ENCODE measurements at places on chromosomes 1 and 21.

DNA sequence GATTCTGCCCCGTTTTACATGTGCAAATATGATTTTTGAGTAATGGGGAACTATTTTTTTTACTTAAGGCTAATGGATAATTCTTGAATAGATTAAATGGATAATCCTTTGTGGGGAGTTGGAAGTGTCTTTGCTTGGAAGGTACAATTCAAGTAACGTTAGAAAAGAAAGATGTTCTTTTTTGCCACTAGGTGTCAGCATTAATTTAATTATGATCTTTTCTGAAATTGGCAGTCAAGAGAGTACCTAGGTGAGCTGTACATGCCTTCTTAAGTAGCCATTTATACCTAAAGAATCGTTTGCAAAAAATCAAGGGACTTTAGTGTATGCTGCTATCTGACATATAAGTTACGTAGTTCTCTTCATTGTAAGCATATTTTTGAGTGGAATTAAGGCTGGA is 2.2 kb downstream of the FBXO28 start:
- DNase-seq: peak; percentile 68

DNA sequence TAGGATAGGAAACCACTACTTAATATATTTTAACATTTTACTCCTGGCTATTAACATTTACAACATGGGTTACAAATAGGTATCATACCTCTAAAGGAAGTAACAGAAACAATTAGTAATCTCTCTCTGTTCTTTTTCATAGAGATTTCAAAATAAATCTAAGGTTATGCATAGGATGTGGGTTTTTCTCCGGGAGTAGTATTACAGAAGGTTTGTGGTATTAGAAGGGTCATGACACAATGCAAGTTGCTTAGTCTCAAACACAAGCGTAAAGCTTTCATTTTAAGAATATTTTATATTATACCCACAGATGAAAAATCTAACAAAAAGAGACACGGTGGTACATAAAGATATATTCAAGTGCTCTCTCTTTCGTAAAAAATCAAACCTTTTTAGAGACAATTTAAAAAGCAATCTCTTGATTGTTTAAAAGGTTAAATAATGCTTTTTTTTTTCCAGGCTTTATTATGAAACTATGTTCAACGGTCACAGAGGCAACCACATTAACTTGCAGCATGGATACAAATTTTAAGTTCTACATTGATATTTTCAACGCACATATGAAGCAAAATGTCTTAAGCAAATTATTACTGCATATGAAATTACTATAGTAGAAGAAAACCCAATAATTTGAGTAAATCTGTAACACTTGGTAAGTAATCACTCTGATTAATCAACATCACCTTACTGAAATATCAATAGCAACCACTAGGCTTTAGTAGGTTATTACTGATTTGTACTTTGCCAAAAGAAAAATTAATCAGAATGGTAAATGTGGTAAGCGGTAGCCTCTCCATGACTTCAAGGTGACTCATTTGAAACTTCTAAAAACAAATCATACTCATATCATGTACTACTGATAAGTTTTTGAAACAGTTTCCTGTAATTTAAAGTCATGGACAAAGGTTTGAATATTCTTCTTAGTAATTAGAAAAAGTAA is 97.4 kb upstream of the GFI1 start:
- DNase-seq: no peak

DNA sequence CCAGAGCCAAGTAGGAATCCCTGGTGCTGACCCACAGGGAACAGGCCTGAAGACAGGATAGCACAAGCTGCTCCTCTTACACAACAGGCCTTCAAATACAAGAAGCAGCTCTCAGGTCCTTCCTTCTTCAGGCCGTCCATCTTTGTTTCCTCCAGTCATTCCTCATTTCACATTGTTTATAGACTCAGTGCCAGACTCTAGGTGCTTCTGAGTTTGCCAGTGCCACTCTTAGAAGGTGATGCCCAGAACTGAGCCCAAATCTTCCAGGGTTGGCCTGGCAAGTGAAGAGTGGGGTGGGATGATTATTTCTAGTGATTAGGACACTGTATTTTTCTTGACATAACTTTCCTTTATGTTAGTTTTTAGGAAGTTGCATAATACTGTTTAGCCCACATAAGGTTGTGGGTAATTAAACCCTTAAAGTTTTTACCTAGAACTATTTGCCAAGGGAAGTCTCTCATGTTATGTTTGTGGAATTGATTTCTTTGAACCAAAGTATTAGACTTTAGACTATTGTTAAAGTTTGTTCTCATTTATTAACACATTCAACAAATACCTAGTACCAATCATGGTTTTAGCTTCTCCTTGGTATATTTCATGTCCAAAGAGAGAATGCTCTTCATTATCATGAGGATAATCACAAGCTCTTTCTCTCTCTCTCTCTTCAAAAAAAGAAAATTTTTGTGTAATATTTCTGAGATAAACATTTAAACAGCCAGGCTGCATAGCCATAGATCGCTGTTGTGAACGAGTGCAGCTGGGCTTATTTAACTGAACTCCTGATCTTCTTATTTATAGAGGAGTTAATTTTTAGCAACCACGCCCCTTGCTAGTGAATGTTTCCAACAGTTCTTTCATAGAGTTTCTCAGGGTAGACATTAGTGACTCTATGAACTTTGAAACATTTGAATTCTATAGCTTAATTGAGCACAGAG is 47.7 kb downstream of the PGM1 start:
- peak; percentile 28 for DNase-seq

DNA sequence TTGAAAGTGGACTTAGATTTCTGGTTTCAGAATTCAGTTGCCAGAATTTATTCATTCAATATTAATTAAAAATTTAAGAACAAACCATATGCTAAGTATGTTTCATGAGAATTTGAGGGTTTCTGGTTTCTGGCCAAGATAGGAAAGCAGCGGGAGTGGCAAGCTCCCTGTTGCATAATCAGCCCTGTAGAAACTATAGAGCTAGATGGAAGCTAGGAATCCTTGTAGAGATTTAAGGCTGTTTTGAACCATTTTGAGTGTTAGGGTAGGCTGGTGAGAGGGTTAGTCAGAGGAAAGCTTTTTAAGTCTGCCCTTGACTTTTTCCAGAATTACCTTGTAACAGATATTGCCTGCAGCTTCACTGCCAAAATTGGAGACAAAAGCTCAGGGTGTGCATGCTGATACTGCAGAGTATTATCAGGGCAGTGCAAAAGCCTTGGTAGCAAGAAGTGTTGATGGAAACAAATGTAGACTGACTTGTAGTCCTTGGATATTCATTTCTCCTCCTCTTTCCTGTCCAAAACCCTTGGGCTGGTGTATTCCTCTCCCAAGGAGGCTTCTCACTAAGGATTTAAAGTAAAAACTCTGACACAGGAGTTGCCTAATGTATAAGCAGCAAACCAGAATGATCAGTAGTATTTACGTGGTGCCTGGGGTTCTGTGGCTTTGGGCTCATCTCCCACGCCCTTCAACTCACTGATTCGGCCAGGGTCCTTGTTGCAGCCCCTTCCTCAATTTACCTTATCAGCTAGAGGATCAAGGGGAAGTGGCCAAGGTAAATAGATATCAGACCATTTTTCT is 12.6 kb upstream of the GIPC2 start:
- no peak for DNase-seq

- DNase-seq: no peak
Measured at GRCh38 chr1:183089025-183089639, 65.9 kb downstream of the LAMC1 start.

GRCh38 chr1:26075421-26076144 is 8.2 kb upstream of the TRIM63 start:
- DNase-seq: no peak

DNA sequence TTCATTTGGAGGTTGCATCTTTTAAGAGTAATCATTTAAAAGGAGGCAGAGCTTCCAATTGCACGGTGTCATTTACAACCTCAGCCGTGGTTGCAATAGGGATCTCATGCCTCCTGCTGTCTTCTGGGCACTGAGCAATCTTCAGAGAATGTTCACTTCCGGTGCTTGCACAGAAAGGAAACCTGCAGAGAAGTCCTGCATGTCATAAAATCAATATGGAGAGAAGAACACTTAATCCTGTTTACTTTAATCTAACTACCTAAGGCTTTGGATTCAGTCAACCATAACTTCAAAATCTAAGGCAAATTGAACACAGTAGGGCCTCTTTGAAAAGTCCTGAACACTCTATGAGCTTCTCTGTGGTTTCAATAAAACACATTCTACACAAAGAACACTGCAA is 11.3 kb upstream of the MAP10 start:
- peak; percentile 37 for DNase-seq

DNA sequence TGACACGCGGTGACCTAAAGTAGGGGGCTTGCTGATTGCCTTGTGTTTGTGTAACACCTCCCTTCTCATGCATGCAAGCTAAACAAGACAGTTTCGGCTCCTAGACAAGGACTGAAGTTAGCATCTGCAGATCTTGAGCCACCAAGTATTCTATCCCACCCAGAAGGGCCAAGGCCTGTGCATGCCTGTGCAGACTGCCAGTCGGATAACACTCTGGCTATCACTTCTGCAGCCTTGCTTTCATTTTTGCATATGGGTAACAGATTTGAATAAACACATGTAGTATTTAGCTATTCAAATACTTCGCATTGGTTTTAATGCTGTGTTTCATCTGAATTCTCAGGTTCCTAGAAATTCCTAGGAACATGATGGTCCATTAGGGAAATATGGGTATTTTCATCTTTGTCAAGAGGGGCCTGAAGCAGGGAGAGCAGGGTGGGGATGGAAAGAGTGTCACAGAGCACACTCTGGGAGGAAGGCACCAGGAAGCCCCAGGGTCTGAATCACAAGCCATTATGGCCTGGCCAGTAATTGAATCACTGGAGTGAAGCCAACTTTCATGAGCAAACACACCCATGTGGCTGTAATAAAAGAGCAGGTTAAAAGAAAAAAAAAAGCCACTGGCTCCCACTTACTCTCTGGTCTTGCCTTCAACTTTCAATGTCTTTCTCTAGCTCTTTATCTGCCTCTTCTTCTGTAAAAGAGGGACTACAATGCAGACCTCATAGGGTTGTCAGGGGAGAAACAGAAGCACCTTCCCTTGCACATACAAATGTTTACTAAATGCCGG is 28.3 kb downstream of the GADD45A start:
- no peak for DNase-seq

GRCh38 chr1:203558064-203558760 is 64.3 kb downstream of the OPTC start:
- DNase-seq: peak; percentile 9

- DNase-seq: peak; percentile 7
Measured at GRCh38 chr21:29557200-29557599, 258.5 kb downstream of the BACH1 start.

DNA sequence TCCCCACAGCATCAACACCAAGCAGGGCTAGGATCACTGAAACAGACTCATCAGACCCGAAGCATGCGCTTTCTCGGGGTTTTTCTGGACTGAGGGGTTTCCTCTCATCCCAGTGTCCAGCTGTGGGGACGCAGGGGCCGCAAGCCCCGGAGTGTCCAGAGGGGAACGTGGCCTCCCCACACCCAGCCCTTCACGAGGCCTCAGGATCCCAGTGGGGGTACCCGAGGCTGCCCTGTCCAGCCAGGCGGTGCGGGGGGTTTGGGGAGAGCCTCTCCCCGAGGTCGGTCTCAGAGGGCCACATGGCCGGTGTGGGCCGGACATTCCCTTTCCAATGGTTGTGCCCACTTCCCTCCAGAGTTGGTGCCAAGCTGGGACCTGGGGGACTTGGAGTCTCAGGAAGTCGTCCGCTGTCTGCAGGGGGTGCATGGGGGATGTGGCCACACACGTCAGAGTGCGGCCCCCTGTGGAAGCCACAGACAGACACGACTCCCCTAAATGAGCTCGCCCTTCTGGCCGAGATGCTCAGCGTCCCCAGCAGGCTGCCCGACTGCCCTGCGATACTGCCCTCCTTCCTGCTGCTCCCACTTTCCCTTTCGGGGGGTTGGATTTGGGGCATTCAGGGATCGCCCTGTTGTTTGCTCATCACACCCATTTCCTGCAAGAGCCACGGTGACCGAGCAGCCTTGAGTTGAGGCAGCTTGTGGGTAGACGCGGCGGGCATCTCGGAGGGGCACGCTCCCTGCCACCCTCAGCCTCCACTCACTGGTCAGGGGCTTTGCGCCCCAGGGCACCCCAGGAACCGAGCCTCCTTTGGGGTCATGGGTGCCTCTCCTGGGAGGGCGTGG is 4.1 kb downstream of the COL6A1 start:
- DNase-seq: no peak

- no peak for DNase-seq
Measured at GRCh38 chr1:224815647-224816046, 113.8 kb upstream of the DNAH14 start.

GRCh38 chr1:221732052-221732451 is 9.8 kb downstream of the DUSP10 start:
- DNase-seq: no peak

- DNase-seq: no peak
Measured at GRCh38 chr21:38301321-38302214, 44.8 kb downstream of the KCNJ15 start.

DNA sequence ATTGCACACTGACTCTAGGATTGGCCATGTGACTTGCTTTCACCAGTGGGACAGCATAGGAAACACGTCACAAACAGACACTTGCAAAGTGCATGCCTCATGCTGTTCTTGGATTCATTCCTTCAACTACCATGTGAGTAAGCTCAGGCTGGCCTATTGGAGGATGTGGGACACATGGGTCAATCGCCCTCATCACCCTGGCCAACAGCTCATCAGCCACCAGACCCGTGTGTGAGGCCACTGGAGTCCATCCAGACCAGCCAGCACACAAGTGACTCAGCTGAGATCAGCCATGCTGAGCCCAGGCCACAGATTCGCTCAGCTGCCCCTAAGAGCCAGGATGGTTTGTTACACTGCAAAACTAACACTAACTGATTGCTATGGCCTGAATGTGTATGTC is 216.1 kb upstream of the GRIK3 start:
- DNase-seq: no peak
